ENCODE measurements at places on chromosomes 12 and 14.

DNA sequence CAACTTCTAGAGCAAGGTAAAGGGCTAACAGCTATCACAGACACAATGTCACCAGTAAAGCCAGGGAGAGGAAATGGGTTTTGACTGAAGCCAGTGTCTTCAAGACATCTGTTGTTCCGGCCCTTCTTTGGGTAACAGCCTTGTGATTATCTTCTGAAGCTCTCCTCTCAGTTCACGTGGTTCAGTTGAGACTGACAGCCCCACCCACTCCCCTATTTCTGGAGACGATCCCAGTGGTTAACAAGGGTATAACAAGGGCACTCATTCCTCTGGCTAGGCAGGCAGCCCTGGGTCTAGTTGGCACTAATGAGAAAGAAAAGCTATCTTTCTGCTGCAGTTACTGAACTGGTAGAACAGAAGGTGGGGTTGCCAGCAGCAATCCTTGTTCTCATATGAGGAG, 6.9 kb downstream of the GNPTAB start:
- peak; percentile 32 for ATAC-seq

GRCh38 chr12:82955043-82955442, 268.3 kb downstream of the TMTC2 start:
- no peak for ATAC-seq

- ATAC-seq: no peak
Measured at GRCh38 chr12:29110506-29111442, 38.3 kb upstream of the FAR2 start.

GRCh38 chr14:105941226-105942166, 415.1 kb downstream of the TMEM121 start:
- no peak for ATAC-seq

DNA sequence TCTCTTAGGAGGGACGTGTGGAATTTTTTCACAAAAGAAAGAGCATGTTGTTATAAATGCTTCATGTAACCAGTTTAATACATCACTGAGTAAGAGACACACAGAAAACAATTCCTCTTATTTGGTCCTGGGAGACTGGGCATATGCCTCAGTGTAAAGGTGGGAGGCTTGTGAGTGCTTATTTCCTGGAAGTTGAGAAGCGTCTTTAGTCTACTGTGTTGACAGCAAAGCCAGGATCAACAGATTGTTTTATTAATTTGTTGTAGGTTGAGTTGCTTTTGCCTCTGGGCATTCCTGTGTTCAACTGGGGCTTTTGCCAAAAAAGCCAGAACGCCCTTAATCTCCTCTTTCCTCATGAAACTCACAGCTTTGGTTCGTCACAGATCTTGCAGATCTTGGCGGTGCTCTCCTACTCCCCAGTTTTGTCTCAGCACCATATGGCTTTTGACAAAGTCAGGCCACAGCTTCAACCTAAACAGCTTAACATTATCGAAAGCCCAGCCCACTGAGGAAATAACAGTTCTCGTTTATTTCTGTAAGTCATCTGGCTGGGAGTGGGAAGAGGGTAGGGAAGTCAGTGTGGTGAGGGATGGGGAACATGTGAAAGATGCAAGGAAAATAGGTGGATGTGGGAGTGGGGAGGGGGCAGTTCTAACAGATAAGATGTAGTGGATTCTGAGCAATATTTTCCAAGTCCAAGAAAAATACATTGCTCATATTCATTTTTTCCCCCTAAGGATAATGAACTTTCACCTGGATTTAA, 227.2 kb downstream of the DACT1 start:
- no peak for ATAC-seq

GRCh38 chr12:108477881-108478259, 37.2 kb upstream of the FICD start:
- no peak for ATAC-seq

GRCh38 chr12:51792417-51792816, 56.1 kb downstream of the FIGNL2 start:
- no peak for ATAC-seq

GRCh38 chr12:123853396-123854070, 91.4 kb downstream of the DNAH10 start:
- no peak for ATAC-seq

DNA sequence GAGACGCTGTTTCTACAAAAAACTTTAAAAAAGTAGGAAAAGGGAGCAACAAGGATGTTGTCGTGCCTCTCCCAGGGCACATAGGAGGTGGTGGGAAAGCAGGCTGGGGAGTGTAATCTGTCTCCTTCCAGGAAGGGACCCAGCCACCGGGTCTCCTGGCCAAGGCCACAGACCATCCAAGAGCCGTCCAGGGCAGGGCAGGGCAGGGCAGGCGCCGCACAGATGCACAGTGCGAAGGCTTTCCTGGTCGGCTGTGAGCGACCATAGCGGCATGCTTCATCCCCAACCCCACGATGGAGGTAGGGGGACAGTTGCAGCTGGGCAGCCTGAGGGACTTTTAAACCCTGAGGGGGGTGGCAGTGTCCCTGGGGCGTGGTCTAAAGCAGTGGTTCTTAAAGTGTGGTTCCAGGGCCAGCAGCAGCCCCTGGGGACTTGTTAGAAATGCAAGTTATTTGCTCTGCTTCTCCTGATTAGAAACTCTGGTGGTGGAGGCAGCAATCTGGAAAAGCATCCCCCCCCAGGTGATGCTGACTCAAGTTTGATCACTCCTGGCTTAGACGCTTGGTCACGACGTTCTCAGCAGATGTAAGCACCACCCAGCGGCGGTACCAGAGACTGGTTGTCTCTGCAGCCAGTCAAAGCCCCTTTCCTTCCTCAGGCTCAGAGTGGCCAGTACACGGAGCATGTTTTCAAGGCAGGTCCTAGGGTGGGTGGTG, 197.4 kb upstream of the PRMT8 start:
- ATAC-seq: peak; percentile 3

DNA sequence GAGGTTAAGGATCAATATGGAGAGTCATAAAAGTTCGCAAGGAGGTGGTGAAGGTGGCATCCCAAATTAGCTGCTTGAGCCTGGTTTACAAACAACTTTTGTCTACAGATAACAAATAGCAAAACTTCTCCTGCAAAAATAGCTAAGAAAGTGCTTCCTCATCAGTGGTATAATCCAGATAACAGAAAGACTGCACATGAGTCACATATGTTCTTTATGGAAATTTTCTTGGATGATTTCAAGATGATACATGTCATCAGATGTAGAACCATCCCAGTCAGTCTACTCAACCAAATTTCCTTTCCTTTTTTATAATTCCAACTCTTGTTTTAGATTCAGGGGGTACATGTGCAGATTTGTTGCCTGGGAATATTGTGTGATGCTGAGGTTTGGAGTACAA, 133.0 kb downstream of the BTG1 start:
- no peak for ATAC-seq
